Activated CD4-positive, alpha-beta T cell treated with anti-CD3 and anti-CD28 coated beads for 1 hour (primary cell): ENCODE measurements at places on chromosomes 16 and 17.

- DNase-seq, result no peak
These were observed 83.1 kb downstream of the NETO2 start for GRCh38 chr16:47060596-47060995.

DNA sequence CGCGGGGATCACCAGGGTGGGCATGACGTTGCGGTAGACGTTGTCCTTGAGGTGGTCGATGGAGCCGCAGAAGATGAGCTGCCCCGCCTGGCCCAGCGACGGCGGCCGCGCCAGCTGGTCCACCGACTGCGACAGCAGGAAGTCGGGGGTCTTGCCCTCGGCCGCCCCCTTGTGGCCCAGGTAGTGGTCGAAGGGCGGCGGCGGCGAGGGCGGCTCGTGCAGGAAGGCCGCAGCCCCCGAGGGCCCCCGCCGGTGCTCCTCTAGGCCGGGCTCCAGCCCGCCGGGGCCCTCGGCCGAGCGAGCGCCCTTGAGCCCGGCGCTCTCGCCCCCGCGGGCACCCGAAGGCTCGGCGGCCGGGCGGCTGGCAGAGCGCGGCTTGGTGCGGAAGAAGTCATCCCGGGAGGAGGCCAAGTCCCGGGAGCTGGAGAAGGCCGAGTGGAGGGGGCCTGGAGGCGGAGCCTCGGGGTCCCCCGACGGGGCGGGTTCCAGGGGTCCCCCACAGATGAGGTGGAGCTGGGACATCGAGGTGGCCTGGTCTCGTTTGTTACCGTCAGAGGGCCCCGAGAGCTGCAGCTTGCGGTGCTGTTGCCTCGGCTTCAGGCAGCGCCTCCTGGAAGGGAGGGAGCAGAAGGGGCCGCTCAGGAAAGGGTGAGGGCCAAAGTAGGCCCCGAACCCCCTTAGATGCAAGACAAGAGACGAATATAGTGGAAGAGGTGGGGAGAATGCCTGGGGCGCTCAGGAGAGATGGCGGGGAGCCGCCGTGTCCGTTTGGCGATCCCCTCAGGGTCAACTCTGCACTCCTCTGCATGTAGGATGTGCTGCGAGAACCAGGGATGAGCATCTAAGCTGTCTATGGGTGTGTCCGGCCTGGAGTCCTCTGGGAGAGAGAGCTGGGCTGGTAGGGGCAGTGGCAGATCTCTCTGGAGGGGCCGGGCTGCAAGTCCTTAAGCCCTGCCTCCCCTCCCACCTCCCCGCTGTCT, 8.8 kb downstream of the FAM171A2 start:
- peak; percentile 42 for DNase-seq

DNA sequence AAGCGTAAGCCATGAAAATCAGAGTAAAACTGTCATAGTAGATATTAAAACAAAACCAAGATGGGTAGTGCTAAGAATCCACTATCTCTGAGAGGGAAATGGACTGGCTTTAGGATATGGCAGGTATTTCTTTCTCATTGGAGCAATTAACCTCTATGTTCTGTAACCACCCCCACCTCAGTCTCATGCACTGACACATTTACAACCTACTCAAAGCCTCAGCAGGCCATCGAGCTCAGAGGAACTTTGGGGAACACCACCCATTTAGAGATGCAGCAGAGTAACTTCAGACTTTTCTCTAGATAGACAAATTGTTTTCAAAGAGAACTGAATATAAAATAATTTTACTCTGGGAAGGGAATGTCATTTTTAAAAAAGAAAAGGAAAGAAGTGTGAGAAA, 615.8 kb upstream of the ZFHX3 start:
- no peak for DNase-seq

GRCh38 chr16:25106567-25107465, 4.7 kb upstream of the LCMT1 start:
- DNase-seq, result peak; percentile 49
